ENCODE measurements at places on chromosomes 1 and 21.

GRCh38 chr1:198641501-198641900 is 2.7 kb downstream of the PTPRC start:
- no peak for DNase-seq

DNA sequence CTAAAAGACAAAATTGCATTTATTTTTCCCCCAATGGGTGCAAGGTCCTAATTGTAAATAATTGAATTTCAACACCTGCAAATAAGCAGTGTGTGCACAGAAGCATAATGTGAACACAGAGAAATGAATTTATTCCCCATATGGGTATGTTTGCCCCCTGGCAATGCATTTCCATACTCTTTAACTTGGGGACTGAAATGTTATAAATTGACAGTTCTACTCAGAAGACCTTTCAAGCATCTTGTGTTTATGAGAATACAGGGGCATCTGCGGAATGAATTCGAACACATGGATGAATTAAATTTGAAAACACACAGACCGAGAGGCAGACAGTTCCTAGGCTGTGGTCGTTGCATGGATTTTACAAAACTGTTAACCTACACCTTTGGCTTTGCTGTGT is 3.5 kb downstream of the PBX1 start:
- no peak for DNase-seq

DNA sequence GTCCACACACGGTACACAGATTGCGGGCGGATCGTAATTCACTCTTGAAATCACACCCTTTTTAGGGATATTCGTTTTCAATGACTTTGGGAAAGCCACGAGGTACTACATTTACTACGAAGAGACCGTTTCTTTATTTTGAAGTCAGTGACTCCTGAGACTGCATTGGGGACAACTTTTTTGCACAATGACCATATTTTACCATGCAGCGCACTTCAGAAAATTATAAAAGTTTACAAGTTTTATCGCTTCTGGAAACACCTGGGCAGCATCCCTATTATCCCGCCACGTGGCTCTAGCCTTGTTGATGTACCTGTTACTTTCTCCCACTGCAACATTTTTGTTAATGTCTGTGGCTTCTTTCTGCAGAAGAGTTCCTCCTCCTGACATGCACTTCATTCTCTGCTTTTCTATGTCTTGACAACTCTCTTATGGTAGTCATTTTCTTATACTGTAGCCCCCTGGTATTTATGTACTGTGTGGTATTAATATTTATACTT is 1.3 kb upstream of the AKT3 start:
- no peak for DNase-seq

DNA sequence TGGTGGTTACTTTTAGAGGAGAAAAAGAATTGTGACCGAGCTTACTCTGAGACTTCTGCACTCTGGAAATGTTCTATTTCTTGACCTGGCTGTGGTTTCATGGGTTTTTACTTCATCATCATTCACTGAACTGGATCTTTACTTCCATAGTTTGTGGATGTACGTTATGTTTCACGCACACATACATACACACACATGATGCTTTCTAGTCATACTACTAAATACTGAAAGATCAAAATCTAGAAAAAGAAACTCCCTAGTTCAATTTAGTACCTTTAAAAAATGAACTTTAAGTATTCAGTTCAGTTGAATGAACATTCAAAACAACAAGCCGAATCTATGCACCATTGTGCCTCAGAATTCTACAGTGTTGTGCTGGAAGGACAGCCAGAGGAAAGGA is 65.0 kb downstream of the TEX35 start:
- DNase-seq, result no peak

GRCh38 chr1:230253150-230253549 is 173.0 kb downstream of the PGBD5 start:
- DNase-seq, result no peak

DNA sequence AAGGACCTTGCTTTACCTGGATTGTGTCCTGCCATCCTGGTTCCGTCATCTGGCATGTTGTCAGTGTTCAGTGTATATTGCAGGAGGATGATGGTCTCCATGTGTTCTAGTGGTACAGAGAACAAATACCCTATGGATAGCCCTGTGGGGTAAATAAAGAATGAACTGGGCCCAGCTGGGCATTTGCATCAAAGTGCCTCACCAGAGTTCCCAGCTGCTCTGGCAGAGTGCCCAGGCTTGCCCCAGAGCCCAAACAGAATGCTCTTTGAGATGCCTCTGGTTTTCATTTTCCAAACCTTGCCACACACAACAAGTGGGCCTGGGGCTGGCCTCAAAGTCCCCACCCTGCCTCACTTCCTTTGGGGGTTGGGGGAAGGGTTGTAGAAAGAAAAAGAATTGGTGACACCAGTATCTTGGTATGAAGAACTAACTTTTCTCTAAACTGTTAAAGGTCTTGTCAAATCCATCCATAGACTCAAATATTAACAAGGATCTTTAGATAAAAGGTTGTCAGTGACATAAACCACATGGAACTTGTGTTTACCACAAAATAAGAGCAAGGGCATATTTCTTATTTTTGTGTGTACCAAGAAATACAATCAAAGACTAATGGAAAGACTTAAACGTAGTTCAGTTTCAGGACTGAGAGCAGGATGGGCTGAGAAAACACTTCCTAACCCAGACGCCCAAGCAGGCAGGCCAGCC is 82.2 kb downstream of the LMO4 start:
- no peak for DNase-seq

DNA sequence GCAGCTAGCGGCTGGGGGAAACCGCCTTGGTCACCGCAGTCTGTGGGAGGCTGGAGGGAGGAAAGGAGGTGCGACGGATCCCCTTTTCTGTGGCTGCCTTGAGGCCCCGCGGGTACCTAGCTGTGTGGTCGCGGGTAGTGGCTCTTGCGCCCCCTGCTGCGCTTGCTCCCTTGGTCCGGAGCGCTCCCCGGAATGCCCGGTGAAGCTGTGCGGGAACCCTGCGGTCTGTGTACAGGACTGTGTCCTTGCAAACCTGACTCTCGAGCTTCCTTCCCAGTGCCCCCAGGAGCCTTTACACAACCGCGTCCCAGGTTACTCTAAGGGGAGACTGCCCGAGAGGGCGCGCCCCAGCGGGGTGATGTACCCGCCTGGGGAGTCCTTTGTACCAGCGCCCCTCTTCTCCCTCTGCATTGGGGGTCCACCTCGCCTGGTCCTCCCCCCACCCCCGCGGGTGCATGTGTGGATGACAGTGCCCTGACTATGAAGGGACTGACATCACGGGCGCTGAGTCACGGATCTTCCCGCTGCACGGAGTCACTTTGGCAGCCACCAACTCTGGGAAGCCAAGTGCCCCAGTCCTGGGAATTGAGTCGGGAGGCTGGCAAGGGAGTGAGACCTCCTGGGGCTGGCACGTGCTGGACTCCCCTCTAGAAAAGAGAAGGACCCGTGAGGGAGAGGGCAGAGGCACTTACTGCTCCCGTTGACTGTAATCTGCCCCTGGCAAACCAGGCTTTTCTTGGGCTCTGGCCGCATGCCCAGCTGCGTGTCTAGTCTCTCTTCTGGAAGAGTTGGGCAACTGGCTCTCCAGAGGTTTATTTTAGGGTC is 816 bp downstream of the IL6R start:
- DNase-seq, result no peak

- no peak for DNase-seq
Observed at GRCh38 chr1:206895837-206896242, 1.4 kb upstream of the IL24 start.

- peak; percentile 58 for DNase-seq
Observed at GRCh38 chr1:67535474-67535873, 105.3 kb upstream of the SERBP1 start.

Data from kidney epithelial cell (primary cell).